Activated CD8-positive, alpha-beta T cell treated with anti-CD3 and anti-CD28 coated beads for 36 hours (primary cell): ENCODE measurements at places on chromosomes 3 and 15. TPM values are rescaled to one million over a fixed set of nuclear protein-coding genes. Genes with fewer than 3 reads are reported as not detected.
A peak's percentile ranks its signal among the peaks of the same experiment; 100 is the strongest.

CPA3 gene
- total RNA-seq: not detected

CLDN18 gene
- not detected for total RNA-seq

GABRG3 gene
- not detected for total RNA-seq

PP2D1 gene
- total RNA-seq: not detected

TNNC1 gene
- 5.9 TPM for total RNA-seq

- no peaks in the 10 kb centered on the region for H3K36me3 ChIP-seq
- H3K27ac ChIP-seq: no peak overlapping the region
- no peaks in the 10 kb centered on the region for H3K27me3 ChIP-seq
- H3K4me3 ChIP-seq: no peak overlapping the region
- DNase-seq: no peak
Measured at GRCh38 chr3:76789237-76789636, 250.7 kb upstream of the ROBO2 start.

DNA sequence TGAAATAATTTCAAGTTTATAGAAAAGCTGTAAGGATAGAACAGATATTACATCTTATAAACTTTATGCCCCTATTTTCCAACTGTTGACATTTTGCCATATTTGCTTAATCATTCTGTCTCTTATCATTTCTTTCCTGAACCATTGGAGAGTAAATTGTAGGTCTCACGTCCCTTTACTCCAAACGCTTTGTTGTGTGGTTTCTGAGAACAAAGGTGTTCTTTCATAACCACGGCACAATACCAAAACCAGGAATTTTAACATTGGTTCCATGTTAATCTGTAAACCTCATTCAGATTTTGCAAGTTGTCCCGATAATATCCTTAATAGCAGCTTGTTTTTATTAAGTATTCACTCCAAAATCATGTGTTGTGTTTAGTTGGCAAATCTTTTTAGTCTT is 134.8 kb downstream of the AKAP13 start:
- DNase-seq: no peak
- H3K27me3 ChIP-seq: no peaks in the 10 kb centered on the region
- peaks cover 43% of the 10 kb centered on the region for H3K4me1 ChIP-seq
- no peak overlapping the region for H3K27ac ChIP-seq
- peaks cover 1% of the 10 kb centered on the region for H3K36me3 ChIP-seq
- H3K4me3 ChIP-seq: no peak overlapping the region

DNA sequence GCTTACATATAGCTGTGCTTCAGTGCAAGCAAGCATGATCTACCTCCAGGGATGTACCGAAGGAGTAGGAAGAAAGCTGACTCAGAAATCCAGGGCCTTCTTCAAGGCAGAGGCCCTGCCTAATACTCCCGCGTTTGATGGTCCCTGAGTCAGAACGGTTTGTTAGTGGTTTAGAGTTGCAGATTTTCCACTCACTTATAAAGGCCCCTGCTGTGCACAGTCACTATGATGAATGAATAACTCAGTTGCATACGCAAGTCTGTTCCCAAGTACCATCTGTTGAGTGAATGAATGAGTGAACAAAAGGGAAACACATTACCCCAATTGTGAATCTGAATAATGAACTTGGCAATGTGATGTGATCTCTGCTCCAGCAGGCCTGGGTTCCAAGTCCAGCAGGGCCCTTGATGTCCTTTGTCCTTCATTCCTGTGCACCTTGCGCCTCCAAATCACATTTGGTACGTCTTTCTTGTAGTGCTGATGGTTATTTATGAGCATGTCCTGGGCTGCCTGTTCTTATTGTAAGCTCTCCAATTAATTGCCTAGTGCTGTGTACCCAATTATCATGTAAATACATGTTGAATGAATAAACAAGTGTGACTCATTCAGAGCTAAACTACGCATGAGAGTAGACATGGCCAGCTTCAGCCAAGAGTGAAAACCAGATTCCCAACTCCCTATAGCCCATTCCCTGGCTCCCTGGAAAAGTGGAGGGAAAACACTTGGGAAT is 85.3 kb upstream of the LIMD1 start:
- no peak overlapping the region for H3K27ac ChIP-seq
- no peaks in the 10 kb centered on the region for H3K27me3 ChIP-seq
- H3K4me3 ChIP-seq: no peak overlapping the region
- peak; percentile 52 for DNase-seq
- peaks cover 7% of the 10 kb centered on the region for H3K36me3 ChIP-seq

DNA sequence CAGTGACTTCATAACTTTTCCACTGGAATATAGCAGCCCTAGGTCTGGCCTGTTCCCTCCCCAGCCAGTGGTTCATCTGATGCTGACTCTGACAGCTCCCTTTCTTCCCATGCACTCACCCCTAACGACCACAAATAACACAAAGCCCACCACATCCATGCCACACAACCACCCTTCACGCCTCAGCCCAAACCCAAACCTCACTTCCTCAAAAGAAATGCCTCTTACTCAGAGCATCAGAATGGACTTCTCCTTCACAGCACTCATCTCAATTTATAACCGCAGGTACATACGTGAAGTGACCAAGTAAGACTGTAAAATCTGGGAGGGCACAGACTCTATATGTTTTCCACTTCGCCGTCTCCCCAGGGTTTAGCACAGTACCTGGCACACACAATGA is 1.1 kb downstream of the RBSN start:
- peak overlapping the region; percentile 96 for H3K27ac ChIP-seq
- H3K36me3 ChIP-seq: peaks cover 12% of the 10 kb centered on the region
- H3K4me3 ChIP-seq: peak overlapping the region; percentile 90
- peaks cover 16% of the 10 kb centered on the region for H3K4me1 ChIP-seq

GRCh38 chr3:115833074-115833473 is 209.8 kb downstream of the GAP43 start:
- no peaks in the 10 kb centered on the region for H3K4me1 ChIP-seq
- H3K4me3 ChIP-seq: no peak overlapping the region
- no peak overlapping the region for H3K27ac ChIP-seq
- peaks cover 8% of the 10 kb centered on the region for H3K27me3 ChIP-seq
- H3K36me3 ChIP-seq: no peaks in the 10 kb centered on the region
- no peak for DNase-seq

GRCh38 chr15:79724312-79724711 is 172.5 kb downstream of the MTHFS start:
- no peak overlapping the region for H3K4me3 ChIP-seq
- peaks cover 17% of the 10 kb centered on the region for H3K27me3 ChIP-seq
- H3K36me3 ChIP-seq: no peaks in the 10 kb centered on the region
- H3K4me1 ChIP-seq: no peaks in the 10 kb centered on the region
- H3K27ac ChIP-seq: no peak overlapping the region

DNA sequence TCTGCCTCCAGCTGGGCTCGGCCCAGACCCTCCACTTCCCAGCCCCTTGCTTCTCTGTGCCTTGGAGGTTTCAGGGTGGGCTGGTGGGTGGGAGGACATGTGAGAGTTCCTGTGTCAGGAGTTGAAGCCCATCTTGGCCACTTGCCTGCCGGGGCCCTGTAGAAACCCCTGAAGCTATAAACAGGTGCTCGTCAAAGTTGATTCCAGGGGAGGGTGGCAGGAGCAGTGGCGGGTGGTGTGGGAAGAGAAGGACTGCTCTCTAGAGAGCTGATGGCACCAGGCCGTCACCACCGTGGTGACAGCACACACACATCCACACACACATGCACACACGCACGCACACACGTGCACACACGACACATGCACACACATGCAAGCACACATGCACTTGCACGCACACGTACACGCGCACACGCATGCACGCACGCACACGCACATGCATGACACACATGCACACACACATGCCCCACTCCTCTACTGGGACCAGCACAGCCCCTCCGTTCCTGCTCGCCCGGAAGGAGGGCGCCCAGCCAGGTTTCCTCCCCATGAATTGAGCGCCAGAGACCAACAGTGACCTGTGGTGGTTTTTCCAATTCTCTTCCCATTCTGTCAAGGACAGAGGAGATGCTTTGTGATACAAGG is 56.3 kb upstream of the CGNL1 start:
- no peak for DNase-seq
- no peak overlapping the region for H3K27ac ChIP-seq
- no peak overlapping the region for H3K4me3 ChIP-seq
- H3K36me3 ChIP-seq: no peaks in the 10 kb centered on the region
- H3K27me3 ChIP-seq: peaks cover 2% of the 10 kb centered on the region

DNA sequence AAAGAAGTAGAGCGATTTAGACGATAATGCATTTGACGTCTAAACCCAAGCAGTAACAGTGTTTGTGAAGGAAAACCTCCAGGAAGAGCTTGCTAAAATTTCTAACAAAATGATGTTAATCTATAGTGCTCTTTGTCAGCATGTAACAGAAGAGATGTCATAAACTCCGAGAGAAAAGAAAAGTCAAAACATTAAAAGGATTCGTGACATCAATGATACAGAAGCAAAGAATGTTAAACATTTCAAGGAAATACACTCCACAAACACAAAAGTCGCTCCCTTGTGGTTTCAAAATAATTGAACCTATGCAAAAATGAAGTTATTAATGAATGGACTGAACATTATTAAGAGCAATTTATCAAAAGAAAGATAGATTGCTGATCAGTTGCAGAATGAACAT is 27.9 kb downstream of the AADAC start:
- H3K27ac ChIP-seq: no peak overlapping the region
- no peak overlapping the region for H3K4me3 ChIP-seq
- H3K36me3 ChIP-seq: no peaks in the 10 kb centered on the region
- H3K27me3 ChIP-seq: no peaks in the 10 kb centered on the region
- H3K4me1 ChIP-seq: no peaks in the 10 kb centered on the region

DNA sequence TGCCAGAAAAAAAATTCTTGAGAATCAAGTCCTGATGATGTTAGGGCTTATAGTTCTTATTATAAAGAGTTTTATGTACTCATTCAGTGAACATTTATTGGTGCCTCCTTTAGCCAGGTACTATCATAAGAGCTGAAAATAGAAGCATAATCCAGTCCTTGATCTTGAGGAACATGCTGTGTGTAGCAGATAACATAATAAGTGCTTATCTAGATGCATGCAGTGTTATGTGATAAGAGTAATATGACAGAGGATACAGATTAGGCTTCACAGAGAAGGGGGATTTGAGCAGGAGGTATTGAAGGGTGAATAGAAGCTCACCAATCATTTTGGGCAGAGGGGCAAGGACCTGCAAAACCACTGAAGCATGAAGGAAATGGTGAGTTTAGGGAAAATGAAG is 1.1 kb downstream of the CCR2 start:
- peaks cover 51% of the 10 kb centered on the region for H3K4me1 ChIP-seq
- H3K27me3 ChIP-seq: peaks cover 24% of the 10 kb centered on the region
- H3K4me3 ChIP-seq: peak overlapping the region; percentile 7
- no peak overlapping the region for H3K27ac ChIP-seq
- DNase-seq: no peak
